ENCODE measurements at places on chromosomes 3 and 15. TPM values are rescaled to one million over a fixed set of nuclear protein-coding genes. Genes with fewer than 3 reads are reported as not detected.

DNA sequence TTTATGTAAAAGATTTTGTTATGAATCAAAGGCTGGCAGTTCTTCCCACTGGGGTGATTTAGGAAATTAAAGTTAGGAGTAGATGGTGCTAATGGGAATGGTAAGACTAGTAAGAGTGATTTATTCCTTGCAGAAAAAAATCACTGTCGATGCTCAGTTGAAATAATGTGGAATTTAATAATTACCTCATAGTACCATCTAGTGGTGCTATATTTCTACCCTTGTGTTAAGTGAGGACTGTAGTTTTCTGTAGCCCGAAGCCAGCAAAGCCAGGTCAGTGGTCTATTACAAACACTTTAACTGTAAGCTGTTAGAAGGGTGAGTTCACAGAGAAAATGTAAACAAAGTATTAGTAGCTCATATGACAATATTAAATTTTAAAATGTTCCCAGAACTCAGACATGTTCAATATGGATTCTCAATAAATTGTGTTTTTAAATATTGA is 39.5 kb upstream of the GOLGA8J start:
- H3K27me3 ChIP-seq, result peaks cover 14% of the 10 kb centered on the region
- H3K4me1 ChIP-seq, result peaks cover 21% of the 10 kb centered on the region
- no peak for DNase-seq

GRCh38 chr3:154979331-154979730 is 100.8 kb upstream of the MME start:
- no peaks in the 10 kb centered on the region for H3K4me1 ChIP-seq
- no peaks in the 10 kb centered on the region for H3K36me3 ChIP-seq
- no peak overlapping the region for H3K27ac ChIP-seq
- H3K27me3 ChIP-seq, result peaks cover 2% of the 10 kb centered on the region

DNA sequence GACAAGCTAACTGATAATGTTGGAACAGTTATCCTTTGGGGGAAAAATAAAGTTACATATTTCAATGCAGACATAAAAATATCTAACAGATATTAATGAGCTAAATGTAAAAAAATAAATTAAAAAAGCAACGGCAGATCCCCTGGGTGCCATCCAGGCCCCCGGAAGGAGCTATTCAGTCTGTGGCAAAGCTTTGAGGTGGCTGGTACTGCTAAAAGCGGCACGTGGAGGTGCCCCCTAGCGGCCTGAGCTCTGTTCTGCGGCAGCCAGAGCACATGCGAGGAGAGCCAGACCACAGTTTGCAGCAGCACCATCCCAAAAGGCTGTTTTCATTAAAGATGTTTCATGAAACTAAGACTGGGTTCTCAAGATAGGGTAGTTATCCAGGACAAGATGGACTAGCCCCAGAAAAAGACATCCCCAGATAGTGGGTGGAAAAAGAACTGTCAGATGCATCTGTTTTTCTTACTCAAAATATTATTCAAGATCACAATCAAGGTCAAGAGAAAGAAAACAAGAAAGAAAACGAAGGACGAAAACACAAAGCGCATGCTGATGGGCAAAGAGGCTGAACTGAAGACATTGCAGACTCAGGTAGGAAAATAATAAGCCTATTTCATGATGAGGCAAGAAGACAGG is 18.7 kb downstream of the AP3S2 start:
- peak; percentile 92 for DNase-seq
- H3K4me3 ChIP-seq, result no peak overlapping the region
- peaks cover 24% of the 10 kb centered on the region for H3K36me3 ChIP-seq
- H3K27ac ChIP-seq, result no peak overlapping the region
- H3K4me1 ChIP-seq, result peaks cover 4% of the 10 kb centered on the region

- H3K27me3 ChIP-seq, result no peaks in the 10 kb centered on the region
- no peaks in the 10 kb centered on the region for H3K36me3 ChIP-seq
- DNase-seq, result no peak
- H3K4me3 ChIP-seq, result no peak overlapping the region
- H3K27ac ChIP-seq, result no peak overlapping the region
Observed at GRCh38 chr3:188832146-188832545, 339.6 kb upstream of the TPRG1 start.

DNA sequence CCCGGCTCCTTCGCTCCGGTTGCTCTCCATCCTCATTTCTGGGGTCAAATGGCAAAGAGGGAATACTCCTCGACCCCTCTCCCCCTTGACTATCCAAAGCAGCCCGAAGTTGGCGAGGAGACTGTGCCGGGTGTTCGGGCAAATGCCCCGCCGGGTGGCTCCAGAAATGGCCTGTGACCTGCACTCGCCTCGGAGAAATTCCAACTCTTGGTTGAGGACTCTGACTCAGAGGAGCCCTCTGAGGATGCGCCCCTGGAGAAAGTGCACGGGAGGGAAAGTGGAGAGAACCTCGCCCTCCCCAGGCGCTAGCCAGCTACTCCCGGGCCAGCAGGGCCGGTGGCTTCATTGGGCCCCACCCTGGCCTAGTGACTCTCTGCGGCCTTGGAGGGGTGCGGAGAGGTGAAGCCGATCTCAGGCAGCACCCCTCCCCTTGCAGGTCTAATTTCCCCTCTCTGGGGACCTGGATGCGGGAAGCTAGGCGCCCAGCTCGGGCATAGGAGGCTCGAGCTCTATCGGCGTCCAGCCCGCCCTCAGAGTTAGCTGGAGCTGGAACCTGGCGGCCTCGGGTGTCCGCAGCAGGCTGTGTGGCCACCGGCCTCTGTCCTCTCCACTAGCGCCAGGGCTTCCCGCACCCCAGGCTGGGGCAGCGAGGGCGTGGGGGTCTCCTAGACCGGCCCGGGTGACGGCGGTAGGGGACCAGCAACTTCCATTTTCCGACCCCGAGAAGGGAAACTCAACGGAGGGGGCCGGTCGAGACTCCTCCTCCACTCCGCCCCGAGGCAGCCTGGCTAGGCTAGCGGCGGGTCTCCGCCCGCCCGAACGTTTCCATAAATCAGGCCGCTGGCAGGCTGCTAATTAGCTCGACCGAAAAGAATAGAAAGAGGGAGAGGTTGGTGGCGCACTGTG is 29.4 kb downstream of the NR2F2 start:
- peak overlapping the region; percentile 69 for H3K4me3 ChIP-seq
- H3K36me3 ChIP-seq, result peaks cover 11% of the 10 kb centered on the region
- H3K27ac ChIP-seq, result peak overlapping the region; percentile 27
- DNase-seq, result no peak
- peaks cover 23% of the 10 kb centered on the region for H3K27me3 ChIP-seq
- H3K4me1 ChIP-seq, result peaks cover 46% of the 10 kb centered on the region

GRCh38 chr3:110419601-110420000 is 652.0 kb upstream of the NECTIN3 start:
- no peaks in the 10 kb centered on the region for H3K36me3 ChIP-seq
- no peak overlapping the region for H3K4me3 ChIP-seq
- H3K27me3 ChIP-seq, result no peaks in the 10 kb centered on the region
- H3K27ac ChIP-seq, result peak overlapping the region; percentile 78

- peaks cover 27% of the 10 kb centered on the region for H3K27me3 ChIP-seq
- no peaks in the 10 kb centered on the region for H3K36me3 ChIP-seq
- H3K27ac ChIP-seq, result no peak overlapping the region
- H3K4me3 ChIP-seq, result no peak overlapping the region
- H3K4me1 ChIP-seq, result no peaks in the 10 kb centered on the region
Observed at GRCh38 chr3:10774129-10774670, 41.8 kb upstream of the SLC6A11 start.

GRCh38 chr15:82952158-82953081 is at the start of gene HOMER2:
HOMER2 (minus strand) TSS chr15:82952720; CDS start chr15:82952535, 185 bp downstream.
- no peaks in the 10 kb centered on the region for H3K36me3 ChIP-seq
- DNase-seq, result no peak
- H3K4me3 ChIP-seq, result peak within 1 kb of the TSS; percentile 68
- H3K4me1 ChIP-seq, result peaks cover 5% of the 10 kb centered on the region
- H3K27ac ChIP-seq, result no peak within 1 kb of the TSS

LMAN1L gene
- not detected for total RNA-seq

Measured in osteocyte (in vitro differentiated cells).